ENCODE measurements at places on chromosomes 3 and 15.
A peak's percentile ranks its signal among the peaks of the same experiment; 100 is the strongest.

- DNase-seq, result peak; percentile 92
These were observed at the start of gene ULK3 for GRCh38 chr15:74842581-74843444. Gene ULK3, minus strand, starts transcription at chr15:74843156. Its CDS starts 51 bp downstream, at chr15:74843105.

GRCh38 chr15:90059208-90059985, 42.9 kb downstream of the IDH2 start:
- DNase-seq, result peak; percentile 79

DNA sequence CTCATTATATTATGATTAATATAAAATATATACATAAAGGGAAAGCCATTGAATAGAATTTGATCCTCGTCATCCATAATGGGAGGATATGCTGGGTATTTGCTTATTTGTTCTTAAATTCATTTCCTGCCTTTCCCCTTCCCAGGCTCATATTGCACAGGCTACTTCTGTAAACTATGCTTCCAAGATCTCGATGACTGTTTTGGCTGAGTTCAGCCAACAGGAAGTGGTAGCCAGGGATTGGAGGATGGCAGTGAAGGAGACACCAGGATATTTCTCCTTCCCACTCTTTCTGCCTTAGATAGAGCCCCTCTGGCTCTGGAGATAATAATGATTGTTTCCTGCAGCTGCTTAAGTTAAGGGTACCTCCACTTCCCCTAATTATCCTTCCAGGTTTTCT, 44.3 kb upstream of the DYNC1LI1 start:
- DNase-seq, result no peak

DNA sequence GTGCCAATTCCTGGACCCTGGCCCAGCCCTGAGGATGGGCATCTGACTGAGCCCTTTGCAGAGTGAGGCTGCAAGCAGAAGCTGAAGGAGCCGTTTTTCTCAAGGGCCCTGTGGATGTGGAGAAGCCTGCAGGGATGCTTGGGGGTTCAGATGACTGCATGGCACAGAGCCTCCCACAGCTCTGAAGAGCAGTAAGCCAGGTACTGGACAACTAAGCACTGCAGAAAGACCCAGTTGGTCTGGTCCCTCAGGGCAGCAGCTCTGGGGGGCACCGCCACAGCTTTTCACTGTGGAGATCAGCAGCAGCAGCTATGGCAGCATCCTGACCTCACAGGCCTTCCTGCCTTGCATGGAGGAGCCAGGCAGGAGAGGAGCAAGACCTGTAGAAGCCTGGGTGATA, 67.6 kb downstream of the CRYGS start:
- no peak for DNase-seq

DNA sequence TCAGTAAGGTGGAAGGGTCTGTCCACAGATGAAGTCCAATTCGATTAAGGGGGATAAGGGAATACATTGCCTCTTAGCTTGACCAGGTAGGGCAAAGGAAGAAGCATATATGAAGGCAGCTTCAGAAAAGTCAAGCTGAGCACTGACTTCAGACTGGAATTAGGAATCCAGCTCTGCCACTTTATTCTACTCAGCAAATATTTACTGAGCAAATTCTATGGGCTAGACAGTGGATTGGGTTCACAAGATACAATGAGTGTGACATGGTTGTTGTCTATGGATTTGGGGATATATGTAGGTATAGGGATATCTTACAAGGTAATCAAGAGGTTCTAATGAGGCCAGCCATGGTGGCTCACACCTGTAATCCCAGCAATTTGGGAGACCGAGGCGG, 526 bp downstream of the ADIPOQ start:
- DNase-seq, result no peak

DNA sequence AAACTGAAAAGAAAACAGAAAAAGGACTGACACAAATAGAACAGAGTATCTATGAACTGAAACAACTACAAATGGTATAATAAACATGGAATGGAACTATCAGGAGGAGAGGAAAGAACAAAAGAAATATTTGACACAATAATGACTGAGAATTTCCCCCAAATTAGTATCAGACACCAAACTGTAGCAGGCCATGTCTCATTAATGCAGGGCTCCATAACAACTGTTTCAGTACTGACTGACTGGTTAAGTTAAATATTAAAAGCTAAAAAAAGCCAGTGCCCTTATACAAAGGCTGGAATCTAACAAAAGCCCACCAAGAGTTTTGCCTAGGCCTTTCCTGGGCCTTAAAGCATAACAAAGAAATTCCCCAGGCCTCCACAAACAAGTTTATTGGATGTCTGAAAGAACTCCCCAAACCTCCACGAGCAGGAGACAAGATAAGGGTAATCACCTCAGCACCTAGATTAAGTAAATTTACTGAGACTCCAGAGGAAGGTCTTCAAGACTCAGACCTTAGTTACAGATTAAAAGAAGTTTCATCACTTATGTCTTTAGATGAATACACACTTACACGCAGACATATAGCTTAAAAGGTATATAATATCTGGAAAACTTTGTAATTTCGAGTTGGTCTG, 45.7 kb downstream of the KPNA1 start:
- no peak for DNase-seq
